ENCODE measurements at places on chromosomes 3 and 15.

- no peak for DNase-seq
These were observed 3.0 kb upstream of the ANKRD28 start for GRCh38 chr3:15800780-15801179.

DNA sequence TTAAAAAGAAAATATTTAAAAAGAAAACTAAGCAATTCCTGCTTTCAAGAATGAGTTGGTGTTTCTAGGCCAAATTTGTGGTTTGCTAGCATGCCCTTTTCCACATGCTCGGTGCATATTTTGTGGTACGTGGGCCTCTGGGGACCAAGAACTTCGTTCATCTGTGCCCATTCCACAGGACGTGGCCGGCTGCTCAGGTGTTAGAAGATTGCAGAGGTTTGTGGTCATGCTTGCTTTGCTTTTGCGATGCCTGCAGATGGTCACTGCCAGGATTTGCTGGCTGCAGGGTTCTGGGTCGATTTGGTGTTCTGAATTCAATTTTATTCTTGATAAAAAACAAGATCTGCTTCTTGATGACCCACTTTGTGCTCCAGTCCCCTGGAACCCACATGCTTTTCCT, 7.5 kb downstream of the PSTPIP1 start:
- no peak for DNase-seq

DNA sequence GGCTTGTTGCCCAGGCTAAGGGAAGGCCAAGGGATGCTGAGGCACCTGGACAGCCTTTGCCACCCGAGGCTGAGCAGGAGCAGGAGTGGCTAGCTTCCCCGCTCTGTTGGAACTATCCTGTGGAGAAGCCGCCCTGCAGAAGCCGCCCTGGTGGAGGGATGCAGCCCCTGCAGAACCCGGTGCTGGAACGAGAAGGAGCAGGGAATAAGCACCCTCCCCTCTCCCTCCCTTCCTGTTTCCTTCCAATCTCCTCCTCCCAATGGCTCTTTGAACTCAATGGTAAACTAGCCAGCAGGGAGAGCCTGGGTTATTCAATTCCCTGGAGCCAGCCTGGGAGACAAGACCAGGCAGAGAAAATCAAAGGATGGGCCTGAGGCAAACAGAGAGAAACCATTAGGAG, 11.8 kb upstream of the HRG start:
- no peak for DNase-seq

DNA sequence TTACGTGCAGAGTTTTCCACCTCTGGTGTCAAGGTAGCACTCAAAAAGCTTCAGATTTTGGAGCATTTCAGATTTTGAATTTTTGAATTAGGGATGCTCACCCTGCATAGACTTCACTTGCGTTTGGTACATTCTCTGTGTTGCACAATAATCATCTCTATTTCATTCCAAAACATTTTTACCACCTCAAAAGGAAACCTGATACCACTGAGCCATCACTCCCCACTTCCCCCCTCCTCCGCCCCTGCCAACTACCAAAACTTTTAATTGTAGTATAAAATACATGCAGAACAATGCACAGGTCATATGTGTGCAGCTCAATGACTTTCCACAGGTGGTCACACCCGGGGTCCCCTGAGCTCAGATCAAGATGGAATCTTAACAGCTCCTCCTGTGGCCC, 208.8 kb downstream of the SV2B start:
- no peak for DNase-seq

GRCh38 chr15:99421758-99422157, 144.0 kb upstream of the MEF2A start:
- no peak for DNase-seq

DNA sequence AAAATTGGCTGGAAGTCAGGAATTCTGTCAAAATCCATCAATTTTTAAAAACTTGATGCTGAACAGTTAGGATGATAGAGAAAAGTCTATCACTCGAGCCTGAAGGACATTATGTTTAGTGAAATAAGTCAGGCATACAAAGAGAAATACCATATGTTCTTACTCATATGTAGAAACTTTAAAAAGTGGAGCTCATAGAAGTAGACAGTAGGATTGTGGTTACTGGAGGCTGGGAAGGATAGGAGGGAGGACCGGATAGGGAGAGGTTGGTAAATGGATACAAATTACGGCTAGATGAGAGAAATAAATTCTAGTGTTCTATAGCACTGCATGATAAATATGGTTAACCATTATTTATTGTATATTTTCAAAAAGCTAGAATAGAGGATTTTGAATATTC, 389.5 kb upstream of the RASGRP1 start:
- no peak for DNase-seq

GRCh38 chr3:52023101-52023770, 27.5 kb upstream of the RPL29 start:
- no peak for DNase-seq

GRCh38 chr3:120457827-120458226, 7.0 kb upstream of the FSTL1 start:
- no peak for DNase-seq

- no peak for DNase-seq
These were observed 49.0 kb downstream of the DZIP1L start for GRCh38 chr3:138066383-138066782.

DNA sequence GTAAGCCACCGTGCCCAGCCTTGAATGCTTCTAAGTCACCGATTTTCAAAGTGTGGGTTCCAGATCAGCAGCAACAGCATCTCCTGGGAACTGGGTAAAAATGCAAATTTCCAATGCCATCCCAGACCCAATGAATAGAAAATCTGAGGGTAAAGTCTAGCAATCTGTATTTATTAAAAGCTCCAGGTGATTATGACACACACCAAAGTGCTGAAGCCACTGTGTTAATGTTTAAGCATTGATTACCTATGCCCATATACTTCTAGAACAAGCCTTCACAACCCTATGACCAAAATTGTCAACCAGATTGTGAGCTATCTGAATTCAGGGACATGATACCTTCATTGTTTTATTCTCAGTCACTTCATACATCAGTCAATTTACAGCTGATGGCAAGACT, 86.5 kb downstream of the LRRFIP2 start:
- DNase-seq: no peak

- DNase-seq: no peak
These were observed 43.9 kb upstream of the IL12A start for GRCh38 chr3:159944781-159945180.

DNA sequence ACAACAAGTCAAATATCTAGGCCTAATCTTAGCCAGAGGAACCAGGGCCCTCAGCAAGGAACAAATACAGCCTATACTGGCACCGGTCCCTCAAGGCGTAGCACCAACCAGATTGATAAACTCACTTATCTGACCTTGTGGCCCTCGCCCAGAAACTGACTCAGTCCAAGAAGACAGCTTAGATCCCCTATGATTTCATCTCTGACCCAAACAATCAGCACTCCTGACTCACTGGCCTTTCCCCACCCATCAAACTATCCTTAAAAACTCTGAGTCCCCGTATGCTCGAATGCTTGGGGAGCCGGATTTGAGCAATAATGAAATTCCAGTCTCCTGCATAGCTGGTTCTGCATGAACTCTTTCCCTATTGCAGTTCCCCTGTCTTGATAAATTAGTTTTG, 1.6 kb upstream of the SORD start:
- no peak for DNase-seq

DNA sequence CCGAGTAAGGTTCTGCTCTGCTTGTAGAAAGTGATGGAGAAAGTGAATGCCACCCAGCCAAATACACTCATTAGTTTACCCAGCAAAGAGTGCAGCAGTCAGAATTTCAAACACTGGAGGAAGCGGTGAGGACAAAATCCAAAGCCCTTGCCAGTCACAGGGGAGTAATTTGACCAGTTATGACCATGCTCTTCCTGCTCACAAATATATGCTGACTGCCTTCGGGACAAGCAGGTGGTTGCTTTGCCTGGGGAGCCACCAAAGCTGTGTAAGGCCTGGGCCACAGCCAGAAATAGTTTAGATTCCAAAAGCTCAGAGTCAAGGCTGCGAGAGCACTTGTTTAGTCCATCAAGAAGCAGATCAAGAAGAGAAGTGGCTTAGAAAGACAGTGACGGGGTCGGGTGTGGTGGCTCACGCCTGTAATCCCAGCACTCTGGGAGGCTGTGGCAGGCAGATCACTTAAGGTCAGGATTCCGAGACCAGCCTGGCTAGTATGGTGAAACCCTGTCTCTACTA, 51.0 kb upstream of the ATP13A3 start:
- DNase-seq: no peak

DNA sequence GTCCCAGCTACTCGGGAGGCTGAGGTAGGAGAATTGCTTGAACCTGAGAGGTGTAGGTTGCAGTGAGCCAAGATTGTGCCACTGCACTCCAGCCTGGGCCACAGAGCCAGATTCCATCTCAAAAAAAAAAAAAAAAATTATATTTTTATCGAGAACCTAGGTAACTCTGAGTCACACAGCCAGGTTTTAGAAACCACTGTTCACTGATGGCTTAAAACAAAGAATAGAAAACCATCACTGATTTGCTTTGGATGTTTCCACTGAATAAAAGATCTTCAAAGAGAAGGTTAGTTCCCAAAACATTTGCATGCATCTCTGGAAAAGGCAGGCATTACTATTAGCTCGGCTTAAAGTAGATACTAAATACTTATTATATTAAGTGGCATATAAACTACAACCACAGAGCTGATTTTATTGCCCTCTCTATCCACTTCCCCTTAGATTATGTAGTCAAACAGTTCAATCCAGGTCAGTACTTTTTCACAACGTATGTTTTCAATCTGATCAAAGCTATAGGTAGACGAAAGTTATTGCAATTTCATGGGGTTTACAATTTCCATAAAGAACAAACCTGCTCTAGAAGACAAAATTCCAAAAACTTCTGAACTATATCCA, 1.4 kb downstream of the B4GALT4 start:
- DNase-seq: no peak

GRCh38 chr3:47416041-47416440, 35.2 kb downstream of the PTPN23 start:
- DNase-seq: no peak

- no peak for DNase-seq
These were observed 44.1 kb downstream of the LIPC start for GRCh38 chr15:58475573-58476524.

- DNase-seq: peak; percentile 18
These were observed 3.2 kb downstream of the ZDHHC19 start for GRCh38 chr3:196207833-196208607.

DNA sequence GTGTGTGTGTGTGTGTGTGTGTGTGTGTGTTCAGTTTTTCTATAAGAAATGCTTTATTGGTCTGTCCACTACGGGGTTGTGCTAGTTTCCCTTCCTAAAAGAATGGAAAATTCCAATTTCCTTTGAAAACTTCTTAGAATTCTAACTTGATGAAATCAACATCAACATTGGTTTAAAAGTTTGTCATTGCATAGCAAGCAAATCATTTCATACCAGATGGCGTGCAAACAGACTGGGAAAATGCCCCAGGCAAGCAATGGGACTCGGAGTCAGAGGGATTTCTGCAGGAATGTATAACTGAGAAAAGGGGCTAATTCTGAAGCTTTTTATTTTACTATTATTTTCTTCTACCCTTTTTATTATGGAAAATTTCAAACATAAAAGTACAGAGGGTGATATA, 13.1 kb upstream of the DYNC1LI1 start:
- DNase-seq: no peak

- no peak for DNase-seq
These were observed 36.6 kb upstream of the MTMR10 start for GRCh38 chr15:31027910-31028578.

DNA sequence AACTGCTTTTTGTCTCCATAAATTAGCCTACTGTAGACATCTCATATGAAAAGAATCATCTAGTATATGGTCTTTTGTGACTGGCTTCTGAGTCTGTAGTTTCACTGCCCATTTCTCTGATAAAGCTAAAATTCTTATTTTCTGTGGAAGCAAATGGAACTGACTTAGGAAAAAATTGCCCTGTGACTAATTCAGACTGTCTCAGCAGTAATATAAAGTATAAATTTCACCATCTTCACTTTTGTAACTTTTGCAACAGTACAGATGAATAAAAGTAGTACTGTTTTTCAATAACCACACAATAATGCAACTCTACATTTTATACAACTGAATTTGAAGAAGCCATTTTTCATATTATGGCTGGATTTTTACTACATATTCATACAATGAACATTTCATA, 104.1 kb downstream of the TBC1D5 start:
- no peak for DNase-seq

DNA sequence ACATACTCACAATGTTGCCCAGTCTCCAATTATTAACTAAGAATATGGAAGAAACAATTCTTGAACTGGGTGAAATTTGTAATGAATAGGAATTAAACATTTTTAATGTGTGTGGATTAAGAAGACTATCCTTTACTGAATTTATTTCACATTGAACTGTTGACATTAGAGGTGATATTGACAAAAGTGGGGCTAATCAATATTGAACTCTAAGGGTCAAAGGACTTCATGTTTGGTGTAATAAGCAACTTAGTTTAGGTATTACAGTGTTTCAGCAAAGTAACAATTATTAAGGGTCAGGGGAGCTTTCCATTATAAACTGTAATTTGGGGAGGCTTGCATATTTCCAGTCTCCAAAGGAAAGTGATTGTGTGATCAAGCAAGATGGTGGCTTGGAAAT, 16.2 kb upstream of the NANOGP8 start:
- no peak for DNase-seq

DNA sequence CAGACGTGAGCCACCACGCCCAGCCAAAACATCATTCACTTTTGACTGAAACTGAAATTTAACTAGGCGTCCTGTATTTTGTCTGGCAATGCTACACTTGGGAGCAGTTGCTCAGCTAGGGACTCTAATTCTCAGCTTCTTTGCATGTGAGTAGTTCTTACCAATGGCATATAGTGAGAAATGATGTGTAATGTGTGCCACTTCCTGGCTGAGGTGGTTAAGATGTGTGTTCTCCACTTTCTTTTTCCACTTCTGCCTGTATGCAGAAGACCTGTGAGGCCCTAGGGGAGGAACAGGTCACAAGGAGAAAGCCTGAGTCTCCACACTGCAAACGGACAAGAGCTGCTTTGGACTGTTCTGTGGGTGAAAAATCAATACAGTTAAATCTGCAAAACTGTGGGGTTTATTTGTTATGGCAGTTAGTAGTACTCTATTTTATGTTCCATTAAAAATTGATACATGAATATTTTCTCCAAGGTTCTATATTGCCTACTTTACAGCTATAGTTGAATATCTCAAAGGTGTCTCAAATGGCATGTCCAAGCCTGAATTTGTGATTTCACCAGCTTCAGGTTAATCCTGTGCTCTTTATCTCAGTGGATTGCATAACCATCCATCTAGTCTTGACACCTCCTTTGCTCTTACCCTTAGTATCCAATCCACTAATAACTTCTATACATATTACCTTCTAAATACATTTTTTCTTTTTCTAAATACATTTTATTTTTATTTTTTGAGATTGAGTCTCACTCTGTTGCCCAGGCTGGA, 59.3 kb downstream of the NR1D2 start:
- no peak for DNase-seq

DNA sequence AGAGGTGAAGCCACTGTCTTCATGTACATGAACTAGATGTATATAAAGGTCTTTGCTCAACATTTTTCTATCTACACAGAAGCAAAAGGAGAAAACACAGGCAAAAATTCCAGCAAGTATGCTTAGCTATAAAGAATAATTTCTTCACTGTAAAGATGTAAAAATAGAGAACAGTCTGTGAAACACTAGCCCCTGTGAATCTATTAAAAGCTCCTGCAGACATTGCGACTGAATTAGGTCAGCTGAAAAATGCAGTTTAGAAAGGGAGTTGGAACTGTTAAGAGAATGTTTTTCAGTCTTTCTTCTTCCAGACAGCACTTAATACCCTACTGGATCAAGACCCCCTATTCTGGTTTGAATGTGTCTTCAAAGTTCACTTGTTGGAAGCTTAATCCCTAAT, 291.5 kb downstream of the KBTBD8 start:
- no peak for DNase-seq

Data from activated naive CD4-positive, alpha-beta T cell (primary cell).